ENCODE measurements at places on chromosomes 2 and 18.
A peak's percentile ranks its signal among the peaks of the same experiment; 100 is the strongest.

DNA sequence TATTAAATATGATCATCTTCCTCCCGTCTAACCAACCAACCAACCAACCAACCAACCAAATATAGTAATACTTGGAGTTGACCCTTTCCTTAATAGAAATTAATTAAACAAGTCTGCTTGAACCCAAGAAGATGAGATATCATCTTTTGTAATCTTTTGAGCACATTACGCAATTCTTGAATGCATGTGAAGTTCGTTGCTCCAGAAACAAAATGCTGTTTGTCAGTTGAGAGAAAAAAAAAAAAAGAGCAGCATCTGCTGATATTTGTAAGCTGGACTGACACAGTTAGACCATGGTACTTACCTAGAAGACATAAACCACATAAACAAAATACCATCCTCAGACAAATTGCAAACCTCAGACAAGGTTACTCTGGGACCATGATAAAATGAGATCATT is 9.2 kb upstream of the SERPINB2 start:
- DNase-seq: no peak

DNA sequence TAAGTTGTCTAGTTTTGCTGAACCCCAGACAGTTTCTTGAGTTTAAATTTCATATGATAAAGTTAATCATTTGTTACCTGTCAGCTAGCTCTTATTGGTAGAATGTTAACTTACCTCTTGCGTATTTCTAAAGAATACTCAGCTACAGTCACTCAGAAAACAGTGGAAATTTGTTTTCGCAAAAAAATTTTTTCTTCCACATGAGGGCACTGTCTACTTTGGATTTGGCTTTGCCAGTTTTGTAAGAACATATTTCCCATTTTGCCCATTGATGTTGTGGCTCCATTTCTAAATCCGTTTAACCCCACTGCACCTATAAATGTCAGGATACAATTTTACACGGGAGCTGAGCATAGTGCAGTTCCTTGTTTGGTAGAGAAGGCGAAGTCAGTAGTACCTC is 19.1 kb upstream of the GCFC2 start:
- DNase-seq: no peak

DNA sequence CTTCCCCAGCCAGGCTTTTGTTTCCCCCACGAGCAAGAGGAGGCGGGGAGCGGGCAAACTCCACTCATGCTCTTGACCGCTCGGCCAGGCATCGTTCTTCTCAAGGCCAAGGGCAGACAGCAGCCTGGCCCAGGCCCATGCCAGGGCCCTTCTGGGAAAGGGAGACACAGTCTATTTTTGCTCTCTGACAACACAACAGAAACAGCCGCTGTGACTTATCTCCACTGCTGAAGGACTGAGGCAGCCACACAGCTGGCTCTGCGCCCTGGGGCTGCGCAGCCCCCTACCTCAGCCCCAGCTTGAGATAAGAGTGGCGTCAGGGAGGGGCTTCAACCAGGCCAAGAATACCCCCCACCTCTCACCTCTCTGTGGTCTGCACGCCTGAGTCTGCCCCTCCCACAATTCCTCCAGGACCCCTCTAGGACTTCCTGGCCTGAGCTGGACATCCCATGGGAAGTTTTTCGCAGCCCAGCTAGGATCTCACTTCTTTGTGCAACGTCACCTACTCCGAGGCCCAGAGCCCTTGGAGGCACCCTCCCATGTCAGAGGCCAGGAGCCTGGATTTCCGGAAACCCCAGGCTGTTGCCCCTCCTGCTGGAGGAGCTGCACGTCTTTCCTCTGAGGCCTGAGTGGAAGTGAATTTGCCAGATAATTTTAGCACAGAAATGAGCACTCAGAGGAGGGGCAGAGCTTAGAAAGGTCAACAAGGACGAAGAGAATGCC is 118.9 kb upstream of the OTOS start:
- no peak for DNase-seq

GRCh38 chr18:33495278-33495677 is 54.8 kb upstream of the CCDC178 start:
- DNase-seq: no peak

DNA sequence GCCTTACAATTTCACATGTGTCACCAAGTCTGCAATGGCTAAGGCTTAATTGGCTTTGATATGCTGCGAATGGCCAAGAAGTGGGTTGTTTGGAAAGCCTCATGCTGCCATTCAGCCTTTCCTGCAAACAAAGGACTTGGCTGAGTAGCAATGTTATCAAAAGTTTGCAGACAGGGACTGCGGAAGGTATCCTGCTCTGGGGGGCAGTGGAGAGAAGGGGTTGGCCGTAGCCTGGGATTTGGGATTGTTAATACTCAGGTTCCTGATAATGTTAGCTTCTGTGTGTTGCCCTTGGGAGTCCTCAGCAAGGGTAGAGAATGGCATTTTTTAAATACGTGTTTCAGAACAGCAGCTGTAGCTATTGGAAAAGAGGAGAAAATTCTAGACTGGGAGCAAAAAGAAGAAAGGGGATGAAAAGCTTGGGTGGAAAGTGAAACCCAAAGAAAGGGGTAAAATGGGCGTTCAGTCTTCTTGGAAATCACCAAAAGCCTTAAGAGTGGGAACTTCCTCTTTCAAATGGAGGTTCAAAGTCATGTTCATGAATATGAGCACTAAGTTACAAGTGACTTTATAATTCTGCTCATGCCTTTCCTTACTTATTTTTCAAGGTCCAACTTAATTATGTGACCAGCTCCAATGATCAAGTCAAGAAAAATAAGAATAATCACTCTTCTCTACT is 325.1 kb downstream of the RNF144A start:
- no peak for DNase-seq

GRCh38 chr2:224308272-224308911 is 93.5 kb downstream of the FAM124B start:
- DNase-seq: no peak

GRCh38 chr2:20282916-20283592 is 58.1 kb upstream of the SDC1 start:
- DNase-seq: no peak

DNA sequence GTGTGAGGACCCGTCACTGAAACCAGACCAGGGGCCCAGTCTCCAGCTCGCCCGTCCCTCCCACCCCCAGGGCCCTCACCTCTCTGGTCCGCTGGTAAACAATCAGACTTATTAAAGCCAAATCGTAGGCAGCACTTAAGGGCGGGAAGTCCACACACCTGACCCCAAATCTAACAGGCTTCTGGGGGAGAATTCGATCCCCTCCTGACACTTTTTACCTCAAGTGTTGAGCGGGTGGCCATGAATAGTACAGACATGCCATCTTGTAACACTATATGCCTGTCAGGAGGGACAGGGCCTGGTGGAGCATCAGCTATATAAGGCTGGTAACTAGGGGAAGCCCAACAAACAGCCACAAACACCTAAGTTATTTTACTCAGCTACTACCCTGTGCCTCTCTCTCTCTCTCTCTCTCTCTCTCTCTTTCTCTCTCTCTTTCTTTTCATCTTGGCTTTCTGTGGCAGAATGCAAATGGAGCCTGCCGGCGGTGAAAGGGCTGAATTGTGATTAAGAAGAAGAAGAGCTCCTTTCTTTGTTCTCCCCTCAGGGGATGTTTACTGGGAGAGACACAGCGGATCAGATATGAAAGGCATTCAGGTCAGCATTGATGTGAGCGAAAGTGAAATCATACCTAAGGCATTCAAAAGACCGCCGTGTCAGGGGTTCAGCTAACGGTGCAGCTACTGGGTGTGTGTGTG is 9.5 kb downstream of the ZEB2 start:
- DNase-seq: no peak

GRCh38 chr2:148813603-148814065 is 61.4 kb upstream of the KIF5C start:
- peak; percentile 51 for DNase-seq

- no peak for DNase-seq
Observed at GRCh38 chr18:41150316-41150715, 804.7 kb upstream of the PIK3C3 start.

- DNase-seq: no peak
Observed at GRCh38 chr2:162992828-162993227, 154.3 kb upstream of the KCNH7 start.

GRCh38 chr2:238560234-238560633 is 133.5 kb downstream of the ASB1 start:
- DNase-seq: no peak

All from stimulated activated CD4-positive, alpha-beta T cell treated with anti-CD3 and anti-CD28 coated beads, Interleukin-1b, Interleukin-23, amount 100 ng/mL, for 4 hours (primary cell).